ENCODE measurements at places on chromosomes 13 and 19.

DNA sequence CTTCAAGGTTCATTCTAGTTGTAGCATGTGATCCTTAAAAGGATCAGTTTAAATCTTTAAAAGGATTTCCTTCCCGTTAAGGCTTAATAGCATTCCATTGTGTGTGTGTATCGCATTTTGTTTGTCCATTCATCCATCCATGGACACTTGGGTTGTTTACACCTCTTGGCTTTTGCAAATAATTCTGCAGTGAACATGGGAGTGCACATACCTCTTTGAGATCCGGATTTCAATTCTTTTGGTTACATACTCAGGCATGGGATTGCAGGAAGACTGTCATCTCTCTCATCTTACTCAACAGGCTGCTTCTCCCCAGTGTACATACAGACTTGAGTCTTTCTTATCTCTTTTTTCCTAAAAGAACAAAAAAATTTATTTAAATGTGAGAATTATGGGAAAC lies 1.2 kb downstream of the RNF113B start:
- no peak for DNase-seq

DNA sequence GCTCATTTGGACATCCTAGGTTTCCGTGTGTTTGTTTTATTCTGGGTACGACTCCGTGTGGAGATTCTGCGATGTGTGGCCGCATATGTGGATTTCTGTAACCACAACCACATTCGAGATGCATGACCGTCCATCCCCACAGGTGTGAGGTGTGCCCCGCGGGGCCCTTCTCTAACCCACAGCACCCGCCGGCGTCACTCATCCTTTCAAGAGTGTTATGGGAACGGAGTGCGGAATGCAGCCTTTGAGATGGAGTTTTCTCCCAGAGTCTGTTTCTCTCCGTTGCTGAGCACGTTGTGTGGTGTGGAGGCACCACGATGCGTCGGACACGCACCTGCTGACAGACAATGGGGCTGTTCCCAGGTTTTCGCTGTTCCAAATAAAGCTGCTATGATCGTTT lies 40.0 kb downstream of the C13orf46 start:
- no peak for DNase-seq

- DNase-seq = no peak
Measured at GRCh38 chr13:106561551-106562170, 6.3 kb downstream of the ARGLU1 start.

DNA sequence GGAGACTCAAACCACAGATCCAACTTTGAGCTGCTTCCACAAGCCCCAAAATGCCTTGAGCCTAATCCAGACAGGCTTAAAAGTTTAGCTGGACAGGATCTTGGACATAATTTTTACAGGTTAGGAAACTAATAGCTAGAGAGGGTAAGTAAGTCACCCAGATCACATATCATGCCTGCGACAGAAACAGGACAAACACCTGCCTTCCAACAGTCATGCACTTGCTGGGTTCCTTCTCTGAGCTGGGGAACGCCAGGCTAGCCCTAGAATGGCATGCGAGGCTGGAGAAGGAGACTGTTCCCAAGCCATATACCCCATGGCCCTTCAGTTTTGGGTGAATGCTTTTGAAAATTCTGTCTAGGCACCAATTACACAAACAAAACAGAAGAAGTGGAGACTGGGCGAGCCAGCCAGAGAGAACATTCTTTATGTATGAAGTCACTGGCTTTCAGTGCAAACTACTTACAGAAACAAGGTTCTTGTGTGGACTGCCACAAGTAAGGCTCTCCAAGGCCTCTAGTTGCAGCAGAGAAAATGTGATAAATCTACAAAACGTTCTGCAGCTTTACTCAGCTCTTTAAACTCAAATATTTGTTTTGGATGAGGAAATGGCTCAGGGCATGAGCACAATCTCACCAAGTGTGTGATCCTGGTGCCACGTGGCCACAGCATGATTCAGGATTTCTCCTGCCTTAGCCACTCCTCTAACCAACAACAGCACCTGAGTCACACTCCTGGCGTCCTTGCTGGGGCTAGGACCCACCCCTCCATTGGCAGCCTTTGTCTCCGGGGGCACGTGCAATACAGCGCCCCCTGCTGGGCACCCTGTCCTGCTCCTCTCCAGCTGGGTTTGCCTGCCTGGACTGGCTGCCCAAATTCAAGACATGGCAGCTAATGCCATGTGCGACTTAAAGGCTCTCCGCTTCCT lies 73.4 kb upstream of the UBL3 start:
- peak; percentile 50 for DNase-seq

DNA sequence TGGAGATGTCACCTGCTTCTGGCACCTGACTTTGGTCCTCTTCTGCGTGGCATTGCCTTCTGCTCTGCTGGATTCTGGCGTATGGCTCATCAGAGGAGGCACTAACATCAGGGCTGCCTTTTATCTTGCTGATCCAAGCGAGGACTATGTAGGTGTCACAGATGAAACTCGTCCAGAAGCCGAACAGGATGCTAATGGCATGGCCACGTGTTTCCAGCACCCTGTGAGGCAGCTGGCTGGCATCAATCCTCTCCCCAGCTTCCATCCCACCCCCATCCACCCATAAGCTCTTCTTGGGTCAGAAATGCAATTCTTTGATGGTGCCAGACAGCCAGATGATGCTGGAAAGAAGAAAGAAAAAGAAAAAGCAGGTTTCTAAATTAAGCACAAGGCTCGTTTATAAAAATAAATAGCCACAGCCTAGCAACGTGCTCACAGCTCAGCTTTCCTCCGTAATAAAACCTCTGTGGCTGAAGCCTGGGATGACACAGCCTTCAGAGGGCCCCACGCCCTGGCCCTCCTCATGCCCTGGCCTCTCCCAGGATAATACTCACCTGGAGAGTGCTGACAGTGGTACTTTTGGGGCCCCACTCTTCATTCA lies 212.9 kb upstream of the SERP2 start:
- DNase-seq = no peak

DNA sequence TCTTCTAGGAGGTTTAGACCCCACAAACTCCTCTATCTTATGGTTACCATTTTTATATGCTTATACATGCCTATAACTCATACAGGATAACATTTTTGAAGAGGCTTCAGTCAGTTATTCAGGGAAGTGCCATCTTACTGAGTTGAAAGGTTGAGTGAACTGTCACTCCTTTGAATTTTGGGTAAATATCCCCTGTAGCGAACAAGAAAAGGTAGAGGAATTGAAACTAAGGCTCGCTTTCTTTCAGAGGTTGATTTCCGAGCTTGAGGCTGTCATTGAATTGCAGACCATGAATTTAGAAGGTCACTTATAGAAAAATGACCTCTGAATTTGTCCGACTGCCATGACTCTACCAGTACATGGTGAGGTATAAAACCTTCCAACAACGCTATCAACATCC lies 35.1 kb downstream of the MICU2 start:
- no peak for DNase-seq

DNA sequence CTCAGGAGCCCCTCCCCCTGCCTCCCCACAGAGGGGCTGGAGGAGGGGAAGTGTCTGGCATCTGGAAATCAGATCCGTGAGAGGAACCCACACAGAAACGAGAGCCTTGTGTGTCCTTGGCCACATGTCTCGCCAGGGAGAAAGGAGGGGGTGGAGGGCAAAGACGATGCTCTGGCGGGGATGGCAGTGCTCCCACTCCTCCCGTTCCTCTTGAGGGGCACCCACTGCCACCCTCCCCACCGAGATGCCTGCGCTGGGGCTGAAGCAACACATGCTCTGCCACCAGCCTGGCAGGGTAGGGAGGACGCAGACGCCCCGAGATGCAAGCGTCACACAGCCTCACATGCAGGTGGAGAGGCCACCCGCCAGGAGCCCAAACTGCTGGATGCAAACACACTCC lies 2.8 kb downstream of the ADGRL1 start:
- DNase-seq = no peak

All from CD14-positive monocyte (primary cell).